Caki2 (cell line): ENCODE measurements at places on chromosomes 4 and X.

DNA sequence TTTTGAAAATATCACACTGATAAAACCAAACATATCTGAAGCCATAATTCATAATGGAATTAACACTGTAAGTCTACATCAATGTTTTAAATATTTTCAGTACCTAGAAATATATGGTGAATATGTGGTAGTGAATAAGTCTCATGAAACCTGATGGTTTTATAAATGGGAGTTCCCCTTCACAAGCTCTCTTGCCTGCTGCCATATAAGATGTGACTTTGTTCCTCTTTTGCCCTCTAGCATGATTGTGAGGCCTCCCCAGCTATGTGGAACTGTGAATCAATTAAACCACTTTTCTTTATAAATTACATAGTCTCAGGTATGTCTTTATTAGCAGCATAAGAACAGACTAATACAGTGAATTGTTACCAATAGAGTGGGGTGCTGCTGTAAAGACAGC lies 536.8 kb upstream of the GALNT7 start:
- DNase-seq: no peak

GRCh38 chr4:67558493-67558892 lies at the start of gene STAP1:
TSS of gene STAP1 (plus strand) at chr4:67558727. CDS start at chr4:67558810, 83 bp downstream.
- no peak for DNase-seq

GRCh38 chr4:8437281-8437680 lies 3.2 kb downstream of the ACOX3 start:
- no peak for DNase-seq

- no peak for DNase-seq
Observed at GRCh38 chr4:38334791-38335190, 329.2 kb upstream of the KLF3 start.

DNA sequence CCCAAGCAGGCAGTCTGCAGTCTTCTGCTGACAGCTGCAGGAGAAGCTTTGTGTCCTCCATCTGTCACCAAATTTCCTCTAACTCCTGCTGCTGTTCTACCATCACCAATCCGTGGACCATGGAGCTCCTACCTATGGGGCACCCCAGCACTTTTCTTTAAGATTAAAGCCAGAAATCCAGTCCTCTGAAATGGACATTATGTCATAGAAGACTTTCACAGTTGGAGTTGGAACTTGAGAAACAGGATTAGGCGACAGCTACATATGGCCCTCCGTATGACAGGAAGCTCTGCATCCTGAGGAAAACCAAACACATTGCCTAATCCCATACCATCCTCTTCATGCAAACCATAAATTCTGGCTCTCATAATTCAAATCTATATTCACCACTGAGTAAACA lies 470.6 kb upstream of the GALNTL6 start:
- DNase-seq: no peak

GRCh38 chr4:18113710-18114331 lies 92.3 kb upstream of the LCORL start:
- DNase-seq: no peak

GRCh38 chr4:54017974-54018373 lies 46.4 kb downstream of the CHIC2 start:
- no peak for DNase-seq

GRCh38 chrX:54386314-54386713 lies 28.5 kb upstream of the WNK3 start:
- no peak for DNase-seq

- no peak for DNase-seq
Observed at GRCh38 chr4:71540749-71541269, 202.0 kb downstream of the SLC4A4 start.

- DNase-seq: no peak
Observed at GRCh38 chr4:8355306-8355705, 85.2 kb downstream of the ACOX3 start.

- DNase-seq: no peak
Observed at GRCh38 chr4:163107754-163108153, 58.9 kb downstream of the NAF1 start.

- no peak for DNase-seq
Observed at GRCh38 chr4:172725581-172725980, 443.0 kb upstream of the GALNT7 start.

DNA sequence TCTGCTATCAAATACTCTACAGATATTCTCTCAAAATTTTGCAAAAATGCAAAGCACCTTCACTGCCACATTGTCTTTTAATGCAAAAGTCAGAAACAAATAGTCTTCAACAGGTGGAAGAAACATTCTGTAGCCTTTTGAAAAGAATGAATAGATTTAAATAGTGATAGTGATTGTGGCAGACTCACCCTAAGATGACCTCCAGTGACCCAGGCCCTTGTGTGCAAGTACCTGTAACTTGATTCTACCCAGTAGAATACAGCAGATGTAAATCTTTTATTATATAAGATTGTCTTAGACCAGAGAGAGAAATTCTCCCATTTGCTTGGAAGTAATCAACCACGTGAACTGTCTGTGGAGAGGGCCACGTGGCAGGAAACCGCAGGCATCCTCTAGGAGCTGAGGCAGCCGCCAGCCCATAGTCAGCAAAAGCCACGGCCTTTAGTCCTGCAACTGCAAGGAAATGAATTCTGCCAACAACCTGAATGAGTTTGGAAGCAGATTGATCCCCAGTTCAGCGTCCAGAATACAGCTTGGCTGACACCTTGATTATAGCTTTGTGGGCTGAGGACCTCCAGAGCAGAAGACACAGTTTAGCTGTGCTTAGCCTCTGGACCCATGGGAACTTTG lies 272.5 kb downstream of the ARHGAP10 start:
- no peak for DNase-seq

DNA sequence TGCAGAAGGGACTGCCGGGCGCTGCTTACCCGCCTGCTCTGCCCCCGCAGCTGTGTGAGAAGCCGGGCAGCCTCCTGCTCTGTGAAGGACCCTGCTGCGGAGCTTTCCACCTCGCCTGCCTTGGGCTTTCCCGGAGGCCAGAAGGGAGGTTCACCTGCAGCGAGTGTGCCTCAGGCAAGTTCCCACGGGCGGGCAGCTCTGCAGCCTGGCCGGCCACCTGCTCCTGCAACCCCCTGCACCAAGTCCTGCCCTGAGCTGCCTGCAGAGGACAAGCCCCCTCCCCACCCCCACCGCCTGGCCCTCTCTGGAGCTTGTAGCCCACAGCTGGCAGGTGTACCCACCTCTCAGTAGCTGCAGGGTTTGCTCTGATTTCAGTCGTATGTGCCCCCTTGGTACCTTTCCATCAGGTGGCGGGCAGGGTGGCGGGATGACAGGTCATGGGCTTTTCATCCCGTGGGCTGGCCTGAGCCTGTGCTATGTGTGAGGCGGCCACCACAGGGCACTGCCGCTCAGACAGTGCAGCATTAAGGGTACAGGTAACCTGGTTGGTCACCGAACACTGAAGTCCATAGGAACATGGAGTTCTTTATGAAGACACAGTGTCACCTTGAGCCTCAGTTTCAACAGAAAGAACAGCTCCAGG lies 56.6 kb downstream of the NELFA start:
- no peak for DNase-seq

GRCh38 chr4:165343353-165344191 lies 16.1 kb downstream of the MSMO1 start:
- peak; percentile 29 for DNase-seq

GRCh38 chrX:47561659-47562151 lies 700 bp downstream of the ARAF start:
- DNase-seq: no peak

- no peak for DNase-seq
Observed at GRCh38 chr4:128766781-128767180, 42.7 kb upstream of the JADE1 start.
